ENCODE measurements at places on chromosomes 13 and 19.
A peak's percentile ranks its signal among the peaks of the same experiment; 100 is the strongest.

- no peak overlapping the region for H3K27ac ChIP-seq
- H3K27me3 ChIP-seq, result no peaks in the 10 kb centered on the region
- no peak for DNase-seq
- H3K36me3 ChIP-seq, result no peaks in the 10 kb centered on the region
- peaks cover 2% of the 10 kb centered on the region for H3K4me1 ChIP-seq
- no peak overlapping the region for H3K4me3 ChIP-seq
These were observed 324.7 kb downstream of the DLEU7 start for GRCh38 chr13:50518781-50519201.

DNA sequence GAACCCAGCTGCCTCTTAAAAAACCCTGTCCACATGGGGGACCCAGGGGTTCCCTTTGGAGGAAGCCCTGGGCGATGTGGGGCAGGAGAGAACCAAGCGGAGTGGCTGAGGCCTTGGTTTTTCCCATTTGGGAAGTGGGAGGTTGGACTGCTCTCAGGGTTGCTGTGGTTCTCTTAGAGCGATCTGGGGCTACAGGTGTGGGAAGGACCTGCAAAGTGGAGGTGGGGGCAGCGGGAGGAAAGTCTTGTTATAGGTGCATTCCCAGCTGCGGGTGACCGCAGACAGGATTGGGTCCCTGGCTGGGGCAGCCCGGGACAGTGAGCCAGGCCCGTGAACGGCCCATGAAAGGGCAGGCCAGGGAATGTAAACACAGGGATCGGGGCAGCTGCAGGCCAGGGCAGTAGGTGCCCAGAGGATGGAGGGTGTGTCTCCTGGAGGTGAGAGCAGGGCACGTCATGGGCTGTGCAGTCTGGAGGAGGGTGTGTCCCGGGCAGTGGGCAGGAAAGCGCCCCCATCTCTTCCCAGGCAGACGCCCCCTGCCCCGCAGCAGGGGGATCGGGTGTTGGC lies 814 bp downstream of the SLC25A23 start:
- H3K4me1 ChIP-seq, result peaks cover 5% of the 10 kb centered on the region
- no peak overlapping the region for H3K27ac ChIP-seq
- H3K27me3 ChIP-seq, result peaks cover 11% of the 10 kb centered on the region
- DNase-seq, result no peak
- peak overlapping the region; percentile 51 for H3K4me3 ChIP-seq
- H3K36me3 ChIP-seq, result peaks cover 12% of the 10 kb centered on the region

- H3K36me3 ChIP-seq, result no peaks in the 10 kb centered on the region
- no peak within 1 kb of the TSS for H3K27ac ChIP-seq
These were observed at the start of gene KLK11 for GRCh38 chr19:51026554-51026831. KLK11 (minus strand) TSS chr19:51026616; CDS start chr19:51025631, 985 bp downstream.

- peaks cover 6% of the 10 kb centered on the region for H3K4me1 ChIP-seq
- H3K36me3 ChIP-seq, result no peaks in the 10 kb centered on the region
- no peak for DNase-seq
- H3K27me3 ChIP-seq, result no peaks in the 10 kb centered on the region
These were observed 11.5 kb downstream of the MYH14 start for GRCh38 chr19:50214699-50215543.

- no peak within 1 kb of the TSS for H3K27ac ChIP-seq
- peaks cover 3% of the 10 kb centered on the region for H3K36me3 ChIP-seq
- no peaks in the 10 kb centered on the region for H3K27me3 ChIP-seq
- no peak for DNase-seq
- H3K4me3 ChIP-seq, result no peak within 1 kb of the TSS
These were observed at the start of gene ZNF177 for GRCh38 chr19:9362905-9363304. ZNF177 (plus strand) TSS chr19:9363013; CDS start chr19:9378312, 15,299 bp downstream.

GRCh38 chr13:24213932-24214331 lies 53.4 kb downstream of the SPATA13 start:
- no peaks in the 10 kb centered on the region for H3K27me3 ChIP-seq
- H3K4me3 ChIP-seq, result no peak overlapping the region
- H3K36me3 ChIP-seq, result peaks cover 1% of the 10 kb centered on the region
- no peak for DNase-seq

GRCh38 chr19:23509686-23510450 lies 114.6 kb upstream of the ZNF91 start:
- DNase-seq, result no peak
- H3K4me1 ChIP-seq, result no peaks in the 10 kb centered on the region
- no peaks in the 10 kb centered on the region for H3K27me3 ChIP-seq
- no peak overlapping the region for H3K27ac ChIP-seq
- no peak overlapping the region for H3K4me3 ChIP-seq

GRCh38 chr13:29530901-29531300 lies 64.6 kb downstream of the SLC7A1 start:
- H3K4me1 ChIP-seq, result no peaks in the 10 kb centered on the region
- H3K27me3 ChIP-seq, result no peaks in the 10 kb centered on the region
- H3K36me3 ChIP-seq, result peaks cover 93% of the 10 kb centered on the region
- no peak overlapping the region for H3K4me3 ChIP-seq

DNA sequence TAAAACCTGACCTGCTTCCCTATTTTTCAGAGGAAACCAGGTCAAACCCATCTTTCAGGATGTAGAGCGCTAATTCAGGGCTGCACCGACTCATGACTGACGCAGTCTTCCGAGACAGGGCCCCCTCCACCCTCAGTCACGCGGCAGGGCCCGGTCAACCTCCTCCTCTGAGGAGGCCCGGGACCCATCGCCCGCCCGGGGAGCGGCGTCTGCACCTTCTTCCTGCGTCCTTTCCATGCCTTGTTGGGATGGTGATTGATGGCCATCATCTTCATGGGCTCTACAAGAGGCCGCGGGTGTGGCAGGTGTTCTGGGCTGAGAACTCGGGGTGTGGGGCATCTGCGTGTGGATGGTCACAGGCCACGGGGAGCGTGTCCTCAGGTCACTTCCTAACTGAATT lies 26.0 kb downstream of the GRTP1 start:
- no peak overlapping the region for H3K4me3 ChIP-seq
- H3K4me1 ChIP-seq, result no peaks in the 10 kb centered on the region
- peaks cover 3% of the 10 kb centered on the region for H3K36me3 ChIP-seq
- no peak for DNase-seq
- H3K27ac ChIP-seq, result no peak overlapping the region

DNA sequence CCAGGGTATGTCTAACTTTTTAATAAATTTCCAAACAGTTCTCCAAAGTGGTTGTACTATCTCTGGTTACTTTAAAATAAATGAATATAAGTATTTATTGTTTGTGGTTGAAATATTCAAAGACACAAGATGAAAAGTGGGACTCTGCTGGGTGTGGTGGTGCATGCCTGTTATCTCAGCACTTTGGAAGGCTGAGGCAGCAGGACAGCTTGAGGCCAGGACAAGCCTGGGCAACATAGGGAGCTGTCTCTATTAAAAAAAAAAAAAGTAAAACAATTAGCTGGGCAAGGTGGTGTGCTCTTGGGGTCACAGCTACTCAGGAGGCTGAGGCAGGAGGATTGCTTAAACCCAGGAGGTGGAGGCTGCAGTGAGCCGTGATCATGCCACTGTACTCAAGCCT lies 10.4 kb downstream of the PNMA8A start:
- peaks cover 9% of the 10 kb centered on the region for H3K36me3 ChIP-seq
- no peak overlapping the region for H3K27ac ChIP-seq
- H3K27me3 ChIP-seq, result no peaks in the 10 kb centered on the region
- no peak overlapping the region for H3K4me3 ChIP-seq

GRCh38 chr19:29800100-29800825 lies 11.5 kb upstream of the CCNE1 start:
- no peak overlapping the region for H3K4me3 ChIP-seq
- no peak overlapping the region for H3K27ac ChIP-seq
- no peak for DNase-seq
- no peaks in the 10 kb centered on the region for H3K27me3 ChIP-seq
- H3K4me1 ChIP-seq, result no peaks in the 10 kb centered on the region

GRCh38 chr13:59823486-59823885 lies 340.2 kb downstream of the DIAPH3 start:
- no peak for DNase-seq
- H3K4me1 ChIP-seq, result no peaks in the 10 kb centered on the region
- no peak overlapping the region for H3K27ac ChIP-seq
- H3K36me3 ChIP-seq, result no peaks in the 10 kb centered on the region

DNA sequence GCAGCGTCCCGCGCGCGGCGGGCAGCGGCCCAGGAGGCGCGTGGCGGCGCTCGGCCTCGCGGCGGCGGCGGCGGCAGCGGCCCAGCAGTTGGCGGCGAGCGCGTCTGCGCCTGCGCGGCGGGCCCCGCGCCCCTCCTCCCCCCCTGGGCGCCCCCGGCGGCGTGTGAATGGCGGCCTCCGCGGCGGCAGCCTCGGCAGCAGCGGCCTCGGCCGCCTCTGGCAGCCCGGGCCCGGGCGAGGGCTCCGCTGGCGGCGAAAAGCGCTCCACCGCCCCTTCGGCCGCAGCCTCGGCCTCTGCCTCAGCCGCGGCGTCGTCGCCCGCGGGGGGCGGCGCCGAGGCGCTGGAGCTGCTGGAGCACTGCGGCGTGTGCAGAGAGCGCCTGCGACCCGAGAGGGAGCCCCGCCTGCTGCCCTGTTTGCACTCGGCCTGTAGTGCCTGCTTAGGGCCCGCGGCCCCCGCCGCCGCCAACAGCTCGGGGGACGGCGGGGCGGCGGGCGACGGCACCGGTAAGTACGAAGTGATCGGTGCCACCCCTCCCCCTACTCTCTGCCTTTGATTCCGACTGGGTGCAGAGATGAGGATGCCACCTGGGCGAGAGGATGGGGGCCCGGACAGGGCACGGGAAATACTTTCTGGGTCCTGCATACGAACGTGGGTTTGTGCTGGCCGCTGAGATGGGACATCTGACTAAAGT lies 874 bp downstream of the TRIM28 start:
- no peaks in the 10 kb centered on the region for H3K27me3 ChIP-seq
- H3K4me1 ChIP-seq, result peaks cover 16% of the 10 kb centered on the region
- peaks cover 44% of the 10 kb centered on the region for H3K36me3 ChIP-seq
- peak overlapping the region; percentile 98 for H3K27ac ChIP-seq
- peak overlapping the region; percentile 75 for H3K4me3 ChIP-seq

DNA sequence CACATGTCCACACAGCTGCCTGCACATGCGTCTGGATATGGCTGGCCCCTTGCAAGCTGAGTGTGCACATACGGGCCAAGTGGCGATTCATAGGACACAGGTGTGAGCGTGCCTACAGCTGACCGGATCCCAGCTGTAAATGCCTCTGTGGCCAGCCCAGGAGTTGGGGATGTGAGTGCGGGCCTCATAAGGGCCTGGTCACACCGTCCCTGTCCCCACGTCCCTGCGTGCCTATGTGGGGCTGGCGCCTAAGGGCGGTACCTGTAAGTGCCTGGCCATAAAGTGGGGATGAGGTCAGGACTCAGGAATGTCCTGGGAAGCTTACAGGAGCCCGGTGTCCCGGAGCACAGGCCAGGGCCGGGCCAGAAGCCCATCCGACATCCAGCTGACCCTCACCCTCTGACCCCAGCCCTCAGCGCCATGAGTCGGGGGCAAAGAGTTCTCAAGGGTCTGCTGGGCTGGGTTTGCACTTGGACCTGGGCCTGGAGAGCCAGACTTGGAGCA lies 1.3 kb upstream of the ARHGAP45 start:
- no peaks in the 10 kb centered on the region for H3K36me3 ChIP-seq
- peaks cover 43% of the 10 kb centered on the region for H3K27me3 ChIP-seq
- H3K4me3 ChIP-seq, result no peak overlapping the region
- DNase-seq, result no peak
- no peak overlapping the region for H3K27ac ChIP-seq

- H3K36me3 ChIP-seq, result no peaks in the 10 kb centered on the region
- H3K4me1 ChIP-seq, result no peaks in the 10 kb centered on the region
These were observed 85.7 kb upstream of the GPC6 start for GRCh38 chr13:93140912-93141311.

- no peaks in the 10 kb centered on the region for H3K4me1 ChIP-seq
- no peaks in the 10 kb centered on the region for H3K36me3 ChIP-seq
- DNase-seq, result no peak
- H3K27me3 ChIP-seq, result no peaks in the 10 kb centered on the region
- no peak overlapping the region for H3K27ac ChIP-seq
These were observed 99.2 kb upstream of the WASF3 start for GRCh38 chr13:26458196-26458749.

GRCh38 chr13:28171266-28171665 lies 32.9 kb downstream of the PAN3 start:
- no peak overlapping the region for H3K27ac ChIP-seq
- H3K27me3 ChIP-seq, result no peaks in the 10 kb centered on the region
- peaks cover 17% of the 10 kb centered on the region for H3K36me3 ChIP-seq
- no peak overlapping the region for H3K4me3 ChIP-seq
- H3K4me1 ChIP-seq, result no peaks in the 10 kb centered on the region

GRCh38 chr13:97135883-97136282 lies 86.2 kb upstream of the MBNL2 start:
- H3K27me3 ChIP-seq, result peaks cover 14% of the 10 kb centered on the region
- H3K27ac ChIP-seq, result no peak overlapping the region
- no peaks in the 10 kb centered on the region for H3K36me3 ChIP-seq

GRCh38 chr19:5682107-5682482 lies 1.3 kb downstream of the HSD11B1L start:
- peaks cover 26% of the 10 kb centered on the region for H3K4me1 ChIP-seq
- H3K27ac ChIP-seq, result no peak overlapping the region
- peaks cover 4% of the 10 kb centered on the region for H3K36me3 ChIP-seq
- peak overlapping the region; percentile 63 for H3K4me3 ChIP-seq

All from neuronal stem cell (in vitro differentiated cells).